Pancreas (tissue), 10 donors: ENCODE measurements at places on chromosomes 2 and 18. TPM values are rescaled to one million over a fixed set of nuclear protein-coding genes. Genes with fewer than 3 reads are reported as not detected.
A peak's percentile ranks its signal among the peaks of the same experiment; 100 is the strongest.

- no peak for DNase-seq
These were observed 44.1 kb upstream of the LHCGR start for GRCh38 chr2:48799601-48800000.

The TMEM17 gene
- 1.3 TPM for polyA plus RNA-seq

- DNase-seq = no peak
These were observed 250.7 kb upstream of the SMAD7 start for GRCh38 chr18:49201464-49201863.

The PAX3 gene
- polyA plus RNA-seq = not detected

The SLC5A7 gene
- 0.19 TPM for polyA plus RNA-seq

GRCh38 chr2:225274751-225275150 lies 124.8 kb upstream of the NYAP2 start:
- peak; percentile 22 for DNase-seq

- DNase-seq = no peak
These were observed 25.7 kb downstream of the SGPP2 start for GRCh38 chr2:222450021-222450420.

The FOXI3 gene
- polyA plus RNA-seq = not detected

DNA sequence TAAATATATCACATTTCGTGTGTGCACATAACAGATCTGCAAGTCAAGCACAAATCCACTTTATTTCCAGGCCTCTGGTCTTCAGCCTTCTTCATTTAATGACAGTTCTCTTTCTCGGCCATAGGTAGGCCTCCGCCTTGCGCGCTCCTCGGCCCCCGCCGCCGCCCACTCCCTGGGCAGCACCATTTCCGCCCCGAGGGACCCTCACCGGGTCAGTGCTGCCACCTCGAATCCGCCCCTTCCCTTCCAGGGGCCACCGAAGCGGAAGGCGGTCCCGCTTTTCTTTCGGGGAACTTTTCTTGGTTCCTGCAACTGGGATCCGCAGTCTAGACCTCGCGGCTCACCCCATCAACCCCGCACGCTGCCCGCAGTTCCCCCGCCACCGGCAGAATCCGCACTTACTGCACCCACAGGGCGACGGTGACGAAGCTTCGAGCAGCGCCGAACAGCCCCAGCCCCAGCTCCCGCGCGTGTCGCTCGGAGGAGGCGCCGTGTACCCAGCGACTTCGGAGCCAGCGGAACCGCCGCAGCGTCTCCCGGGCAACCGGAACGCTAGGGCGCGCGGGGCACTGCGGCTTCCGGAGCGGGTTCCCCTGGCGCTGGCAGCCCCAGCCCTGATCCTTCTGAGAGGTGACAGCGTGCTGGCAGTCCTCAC lies at the start of gene CDKL4:
TSS of gene CDKL4 (minus strand) at position 502 of the 655 bp plus-strand sequence.
- DNase-seq = no peak

The SCG2 gene
- polyA plus RNA-seq = 189 TPM

- DNase-seq = no peak
These were observed 19.8 kb downstream of the STAT1 start for GRCh38 chr2:190994148-190994547.

DNA sequence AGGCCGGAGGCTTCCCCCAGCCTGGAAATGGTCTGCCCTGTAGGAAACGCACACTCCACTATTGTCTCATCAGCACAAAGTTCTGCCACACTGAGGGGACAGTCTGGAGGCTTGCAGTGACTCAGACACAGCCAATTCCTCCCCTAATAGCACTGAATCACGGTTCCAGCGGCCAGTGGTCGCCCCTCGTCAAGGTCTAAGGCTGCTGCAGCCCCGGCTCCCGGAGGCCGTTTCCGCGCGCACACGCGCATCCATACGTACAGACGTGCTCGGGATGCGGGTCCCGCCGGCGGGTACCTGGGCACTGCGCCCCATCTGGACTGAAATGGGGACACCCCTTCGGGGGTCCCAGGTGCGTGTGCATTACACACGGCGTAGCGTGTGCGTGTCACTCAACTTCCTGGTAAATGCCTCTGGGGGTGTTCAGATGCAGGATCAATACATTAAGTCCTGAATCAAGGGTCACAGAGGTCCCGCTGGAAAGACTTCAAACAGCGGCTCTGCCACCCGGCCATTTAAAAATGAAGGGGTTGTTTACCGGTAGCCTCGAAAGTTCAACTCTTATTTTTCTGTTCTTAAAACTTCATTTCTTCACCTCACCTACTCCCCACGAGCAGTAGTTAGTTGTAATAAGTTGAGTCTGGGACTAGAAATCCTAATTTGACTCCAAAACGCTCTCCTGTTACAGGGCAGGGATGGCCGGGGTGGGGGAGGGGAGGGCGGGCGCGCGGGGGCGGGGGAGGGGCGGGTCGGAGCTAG lies 572 bp upstream of the ZNF516 start:
- DNase-seq = peak; percentile 70

- DNase-seq = no peak
These were observed 120.8 kb downstream of the PID1 start for GRCh38 chr2:229150317-229150716.

The CRYGD gene
- polyA plus RNA-seq = 0.28 TPM

DNA sequence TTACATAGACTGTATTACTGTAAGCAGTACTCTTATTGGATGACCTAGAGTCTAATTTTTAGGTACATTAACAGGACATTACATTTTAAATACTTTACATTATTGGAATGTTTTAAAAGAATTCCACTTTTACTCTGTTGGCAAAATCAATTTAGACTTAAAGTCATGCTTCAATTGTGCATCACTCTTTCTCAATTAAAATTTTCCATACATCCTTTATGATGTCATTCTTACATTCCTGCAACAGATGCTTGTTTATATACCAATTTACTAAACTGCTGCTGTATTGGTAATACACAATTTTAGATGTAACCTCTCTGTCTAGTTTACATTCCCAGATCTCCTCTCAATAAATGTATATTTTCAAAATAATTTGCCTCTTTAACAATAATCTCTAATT lies 440.1 kb downstream of the ZEB2 start:
- no peak for DNase-seq

- no peak for DNase-seq
These were observed 1.2 kb downstream of the SULT1C3 start for GRCh38 chr2:108240966-108241365.

GRCh38 chr2:120954939-120955338 lies 219.3 kb downstream of the GLI2 start:
- peak; percentile 69 for DNase-seq

DNA sequence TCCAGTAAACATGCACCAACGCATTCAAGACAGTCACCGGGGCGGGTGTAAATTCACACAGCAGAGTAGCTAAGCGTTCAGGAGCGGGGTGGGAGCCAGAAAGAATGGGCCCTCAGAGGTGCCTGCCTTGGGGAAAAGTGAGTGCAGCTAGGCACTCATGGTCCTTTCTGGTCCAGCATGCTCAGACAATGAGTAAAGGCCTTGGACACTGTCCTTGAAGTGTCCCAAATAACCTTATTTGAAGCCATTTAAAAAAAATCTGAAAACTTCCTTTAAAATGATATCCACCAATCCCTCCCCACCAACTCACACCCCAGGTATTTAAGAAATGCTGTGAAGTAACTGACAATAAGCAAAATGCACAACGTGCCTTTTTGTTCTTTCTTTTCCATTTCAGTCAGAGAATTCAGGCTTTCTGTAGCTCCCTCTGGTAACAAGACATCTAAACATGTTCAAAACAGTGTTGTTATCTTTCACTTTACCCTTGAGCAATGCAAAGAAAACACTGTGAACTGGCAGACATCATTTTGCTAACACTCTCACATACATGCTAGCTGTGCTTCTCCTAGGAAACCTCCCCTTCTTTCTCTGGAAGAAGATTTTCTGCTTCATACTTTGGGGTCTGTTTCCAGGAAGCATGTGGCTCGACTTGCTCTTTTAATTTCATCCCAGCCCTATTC lies 445.1 kb upstream of the SPRED2 start:
- DNase-seq = no peak

- no peak for DNase-seq
These were observed 274.0 kb upstream of the SPRED2 start for GRCh38 chr2:65706411-65706810.

DNA sequence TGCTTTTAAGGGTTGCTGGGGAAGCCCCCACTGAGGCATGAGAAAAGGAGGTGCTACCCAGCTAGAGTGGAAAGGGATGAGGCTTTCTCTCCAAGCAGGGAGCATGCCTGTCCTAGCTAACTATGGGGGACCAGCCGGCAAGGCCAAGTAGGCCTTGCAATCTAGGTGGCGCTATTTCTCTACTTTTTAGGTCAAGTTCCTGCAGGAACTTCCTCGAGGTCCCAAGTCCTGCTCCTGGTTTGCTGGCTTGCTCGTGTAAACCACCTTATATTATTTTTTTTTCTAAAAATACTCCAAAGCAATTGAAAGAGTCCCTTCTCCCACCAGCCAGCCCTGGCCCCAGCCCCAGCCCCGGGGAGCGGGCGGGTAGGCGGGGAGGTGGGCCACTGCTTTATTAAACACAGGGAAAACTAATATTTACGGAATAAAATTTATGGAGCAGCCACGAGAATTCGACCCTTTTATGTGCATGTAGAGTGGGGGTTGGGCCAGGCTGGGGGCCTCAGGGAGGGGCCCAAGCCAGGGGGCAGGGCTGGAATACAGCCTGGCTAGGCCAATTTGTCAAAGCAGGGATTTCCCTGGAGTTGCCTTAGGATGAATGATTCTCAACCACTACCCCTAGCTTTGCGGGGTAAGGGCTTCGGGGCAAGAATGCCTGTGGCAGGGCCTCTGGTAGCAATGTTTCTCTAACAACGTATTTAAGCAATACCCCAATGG lies 12.8 kb upstream of the IHH start:
- peak; percentile 41 for DNase-seq

The TANC1 gene
- 10.2 TPM for polyA plus RNA-seq

The SCN9A gene
- polyA plus RNA-seq = 3.3 TPM

The CFAP210 gene
- polyA plus RNA-seq = 0.73 TPM

DNA sequence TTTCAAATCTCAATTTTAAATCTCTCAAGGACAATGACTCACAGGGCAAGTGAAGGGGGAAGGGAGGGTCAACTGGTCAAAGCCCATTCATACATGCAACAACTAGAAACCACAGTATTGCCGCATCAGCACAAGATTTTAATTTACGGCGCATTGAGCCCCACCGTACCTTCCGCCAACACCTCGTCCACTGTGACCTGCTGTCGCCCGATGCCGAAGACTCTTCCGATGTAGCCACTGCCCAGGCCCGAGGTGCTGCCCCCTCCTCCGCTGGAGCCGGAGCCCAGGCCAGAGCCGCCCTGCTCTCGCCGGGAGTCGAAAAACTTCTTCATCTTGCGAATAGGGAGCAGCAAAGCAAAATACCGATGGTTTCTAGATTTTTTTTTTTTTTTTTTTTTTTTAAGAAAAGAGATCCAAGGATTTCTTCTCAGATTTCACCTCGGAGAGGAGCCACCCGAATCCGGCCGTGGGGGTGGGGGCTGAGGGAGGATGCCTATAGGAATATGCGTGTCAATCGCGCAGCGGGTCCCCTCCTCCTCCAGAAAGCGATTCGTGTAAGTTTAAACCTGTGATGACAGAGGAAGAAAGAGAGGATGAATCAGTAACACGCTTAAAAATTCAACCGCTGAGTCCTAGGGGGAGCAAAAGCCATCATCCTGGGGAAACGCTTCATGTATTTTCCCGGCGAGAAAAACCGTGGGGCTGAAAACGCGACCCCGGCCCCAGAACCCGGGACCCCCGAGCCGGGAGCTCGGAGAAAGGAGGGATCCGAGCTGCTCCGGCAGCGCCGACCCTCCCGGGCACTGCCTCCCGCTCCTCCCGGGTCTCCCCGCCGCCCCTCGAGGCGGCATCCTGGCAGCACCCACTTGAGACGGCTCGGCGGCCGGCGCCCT lies 584 bp downstream of the AAK1 start:
- DNase-seq = peak; percentile 77

The KLHL14 gene
- 0.08 TPM for polyA plus RNA-seq

DNA sequence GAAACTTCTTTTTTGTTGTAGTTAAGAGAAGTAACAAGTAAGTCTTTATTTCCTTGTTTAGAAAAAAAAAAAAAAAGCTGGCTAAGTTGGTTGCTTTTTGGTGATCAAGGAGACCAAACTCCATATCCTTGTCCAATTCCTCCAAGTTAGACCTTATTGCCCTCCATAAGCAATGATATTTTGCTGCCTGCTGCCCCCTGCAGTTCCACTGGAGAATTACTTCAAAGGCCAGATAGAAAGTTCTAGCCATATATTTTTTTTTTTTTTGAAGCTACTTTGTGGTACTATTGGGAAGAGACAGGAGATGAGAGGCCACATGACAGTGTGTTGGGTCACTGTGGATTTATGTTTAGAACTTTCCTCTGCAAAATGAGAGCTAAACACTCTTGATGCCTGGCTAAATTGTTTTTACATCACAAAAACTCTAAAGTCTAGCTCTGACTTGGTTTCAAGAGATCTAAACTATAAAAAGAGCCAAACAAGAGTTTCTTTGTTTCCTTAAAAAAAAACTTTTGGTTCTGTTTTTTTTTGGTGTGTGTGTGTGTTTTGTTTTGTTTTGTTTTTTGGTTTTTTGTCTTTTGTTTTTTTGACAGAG lies 80.7 kb upstream of the RASGRP3 start:
- DNase-seq = no peak

GRCh38 chr18:67468038-67468437 lies 48.5 kb downstream of the DSEL start:
- no peak for DNase-seq

- DNase-seq = no peak
These were observed 177.5 kb downstream of the RBM43 start for GRCh38 chr2:151083856-151084795.

The RAB6D gene
- 0.14 TPM for polyA plus RNA-seq

DNA sequence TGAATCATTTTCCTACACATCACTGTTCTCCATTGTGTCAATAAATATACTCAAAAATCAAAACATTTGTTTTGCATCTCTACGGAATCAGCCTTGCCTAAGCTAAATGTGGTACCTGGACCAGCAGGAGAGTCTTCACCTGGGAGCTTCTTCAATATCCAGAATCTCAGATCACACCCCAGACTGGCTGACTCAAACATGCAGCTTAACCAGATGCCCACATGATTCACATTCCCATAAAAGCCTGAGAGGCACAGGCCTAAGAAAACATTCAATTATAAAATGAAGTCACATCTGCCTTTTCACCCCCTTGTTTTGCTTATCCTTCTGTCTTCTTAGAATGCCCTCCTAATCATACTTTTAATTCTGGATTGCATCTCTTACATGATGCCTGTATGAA lies 1045.5 kb upstream of the NXPH2 start:
- no peak for DNase-seq

The KCNG3 gene
- 0.42 TPM for polyA plus RNA-seq

DNA sequence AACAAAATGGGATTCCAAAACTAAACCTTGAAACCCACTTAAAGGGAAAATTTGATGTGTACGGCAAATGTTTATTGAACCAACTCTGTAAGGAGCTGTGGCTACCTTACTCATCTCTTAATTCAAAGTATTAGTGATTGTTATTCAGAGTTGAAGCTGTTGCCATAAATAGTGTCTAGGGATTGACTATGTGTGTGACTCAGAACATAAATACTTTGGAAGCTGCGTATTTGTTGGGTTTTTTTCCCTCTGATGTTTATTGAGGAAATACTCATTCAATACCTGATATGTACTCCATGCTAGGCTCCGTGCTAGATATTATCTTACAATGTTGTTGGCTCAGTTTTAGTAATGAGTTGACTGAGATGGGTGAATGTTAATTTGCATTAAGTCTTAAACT lies 90.4 kb downstream of the PTRHD1 start:
- DNase-seq = no peak

GRCh38 chr2:190701586-190701985 lies 52.7 kb downstream of the NAB1 start:
- DNase-seq = no peak
